CD4-positive, alpha-beta T cell treated with Interleukin-2 at 100 ng/mL for 4 hours (primary cell): ENCODE measurements at places on chromosomes 1 and 21.

GRCh38 chr1:162649583-162649982 is 17.3 kb downstream of the DDR2 start:
- no peak for DNase-seq

DNA sequence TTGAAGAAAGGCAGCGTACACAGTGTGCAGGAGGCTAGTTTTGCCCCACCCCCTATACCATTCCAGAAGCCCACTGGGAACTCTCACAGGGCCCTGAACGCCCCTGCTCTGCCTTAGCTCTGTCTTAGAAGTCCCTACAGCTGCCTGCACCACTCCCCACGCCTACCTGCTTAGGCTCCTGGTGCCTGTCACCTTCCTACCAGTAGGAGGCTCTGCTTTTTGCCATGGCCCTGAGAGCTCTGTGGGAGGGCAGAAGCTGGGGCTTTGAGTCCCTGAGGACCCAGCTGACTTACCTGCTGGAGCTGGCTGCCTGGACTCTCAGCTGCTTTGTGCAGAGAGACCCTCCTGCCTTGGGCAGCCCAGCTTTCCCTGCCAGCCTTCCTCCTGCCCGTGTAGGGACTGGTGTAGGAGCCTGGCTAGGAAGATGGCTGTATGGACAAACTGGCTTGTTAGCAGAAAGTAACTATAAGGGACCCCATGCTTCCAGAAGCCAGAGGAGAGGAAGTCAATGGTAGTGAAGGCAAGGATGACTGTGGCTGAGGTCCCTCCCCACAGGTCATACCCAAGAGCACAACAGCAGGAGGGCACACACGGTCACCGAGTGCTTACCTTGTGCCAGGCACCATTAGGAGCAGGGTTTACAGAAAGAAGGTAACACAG is 9.8 kb upstream of the CELSR2 start:
- DNase-seq = peak; percentile 20

GRCh38 chr1:193584731-193585239 is 398.4 kb upstream of the B3GALT2 start:
- DNase-seq = no peak

DNA sequence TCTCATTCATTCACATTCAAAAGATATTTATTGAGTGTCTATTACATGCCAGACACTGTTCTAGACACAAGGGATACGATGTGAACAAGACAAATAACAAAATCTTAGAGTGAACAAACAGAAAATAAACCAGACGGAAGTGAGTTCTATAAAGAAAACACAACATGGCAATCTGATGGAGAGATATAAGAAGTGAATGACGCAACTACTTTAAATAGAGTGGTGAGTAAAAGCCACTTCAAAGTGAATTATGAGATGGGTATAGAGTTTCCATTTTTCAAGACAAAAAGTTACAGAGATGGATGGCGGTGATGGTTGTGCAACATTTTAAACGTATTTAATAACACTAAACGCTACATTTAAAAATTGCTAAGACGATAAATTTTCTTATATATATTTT is 75.4 kb downstream of the CEP170 start:
- DNase-seq = no peak

- DNase-seq = no peak
Measured at GRCh38 chr21:45320261-45321025, 32.7 kb upstream of the POFUT2 start.

GRCh38 chr1:207987164-207987563 is 76.2 kb upstream of the CD34 start:
- DNase-seq = no peak

GRCh38 chr21:44778499-44778911 is 23.1 kb downstream of the UBE2G2 start:
- no peak for DNase-seq

DNA sequence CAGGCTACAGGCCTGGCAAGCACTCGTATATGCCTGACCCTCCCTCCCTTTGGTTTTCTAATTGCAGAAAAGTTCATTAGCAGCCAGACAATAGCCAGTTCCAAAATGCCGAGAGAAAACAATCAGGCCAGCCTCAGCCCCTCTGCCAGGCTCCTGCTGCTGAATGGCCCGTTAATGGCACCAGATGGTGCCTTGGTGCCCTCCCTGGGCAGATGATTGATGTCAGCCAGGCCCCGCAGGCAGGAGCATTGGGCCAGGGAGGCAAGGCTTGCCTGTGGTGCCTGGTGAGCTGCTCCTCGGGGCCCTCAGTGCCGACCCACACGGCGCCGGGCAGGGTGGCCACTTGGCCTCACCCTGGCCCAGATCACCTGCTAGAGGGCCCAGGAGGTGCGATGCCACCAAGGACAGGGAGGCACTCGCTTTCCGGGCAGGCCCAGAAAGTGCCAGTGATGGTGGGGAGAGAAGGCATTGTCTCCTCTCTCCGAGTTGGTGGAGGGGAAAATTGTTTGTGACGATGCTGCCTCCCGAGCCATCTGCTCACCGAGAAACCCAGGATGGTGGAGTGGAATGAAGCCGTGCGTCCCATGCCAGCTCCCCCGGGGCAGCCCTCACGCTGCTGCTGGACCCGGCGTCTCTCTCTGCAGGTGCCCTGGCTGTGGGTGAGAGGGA is 28.1 kb downstream of the QSOX1 start:
- DNase-seq = no peak

GRCh38 chr1:160168016-160168415 is 16.6 kb downstream of the ATP1A4 start:
- DNase-seq = no peak

DNA sequence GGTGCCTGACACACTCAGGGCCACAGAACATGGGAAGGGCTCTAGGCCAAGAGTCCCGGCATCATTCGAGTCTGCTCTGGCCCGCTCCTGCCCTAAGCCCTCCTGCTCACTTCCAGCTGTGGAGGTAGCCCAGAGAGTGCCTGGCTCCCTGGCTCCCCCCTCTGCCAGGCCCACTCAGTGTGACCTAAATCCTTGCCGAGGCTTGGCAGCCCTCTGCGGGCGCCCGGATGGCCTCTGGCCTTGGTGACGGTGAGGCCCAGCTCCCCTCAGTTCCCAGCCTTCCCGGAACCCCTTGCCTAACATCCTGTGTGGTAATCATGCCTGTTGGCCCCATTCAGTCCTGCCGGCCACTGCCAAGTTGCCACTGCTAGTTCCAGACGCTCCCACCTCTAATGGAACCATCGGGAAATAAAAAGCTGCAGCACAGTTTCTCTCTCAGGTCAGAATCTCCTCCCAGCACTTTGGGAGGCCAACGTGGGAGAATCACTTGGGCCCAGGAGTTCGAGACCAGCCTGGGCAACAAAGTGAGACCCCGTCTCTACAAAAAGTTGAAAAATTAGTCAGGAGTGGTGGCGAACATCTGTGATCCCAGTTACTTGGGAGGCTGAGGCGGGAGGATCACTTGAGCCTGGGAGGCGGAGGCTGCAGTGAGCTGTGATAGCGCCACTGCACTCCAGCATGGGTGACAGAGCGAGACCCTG is 1.2 kb upstream of the H6PD start:
- no peak for DNase-seq

- DNase-seq = no peak
Measured at GRCh38 chr1:67952071-67952470, 98.4 kb downstream of the DIRAS3 start.

DNA sequence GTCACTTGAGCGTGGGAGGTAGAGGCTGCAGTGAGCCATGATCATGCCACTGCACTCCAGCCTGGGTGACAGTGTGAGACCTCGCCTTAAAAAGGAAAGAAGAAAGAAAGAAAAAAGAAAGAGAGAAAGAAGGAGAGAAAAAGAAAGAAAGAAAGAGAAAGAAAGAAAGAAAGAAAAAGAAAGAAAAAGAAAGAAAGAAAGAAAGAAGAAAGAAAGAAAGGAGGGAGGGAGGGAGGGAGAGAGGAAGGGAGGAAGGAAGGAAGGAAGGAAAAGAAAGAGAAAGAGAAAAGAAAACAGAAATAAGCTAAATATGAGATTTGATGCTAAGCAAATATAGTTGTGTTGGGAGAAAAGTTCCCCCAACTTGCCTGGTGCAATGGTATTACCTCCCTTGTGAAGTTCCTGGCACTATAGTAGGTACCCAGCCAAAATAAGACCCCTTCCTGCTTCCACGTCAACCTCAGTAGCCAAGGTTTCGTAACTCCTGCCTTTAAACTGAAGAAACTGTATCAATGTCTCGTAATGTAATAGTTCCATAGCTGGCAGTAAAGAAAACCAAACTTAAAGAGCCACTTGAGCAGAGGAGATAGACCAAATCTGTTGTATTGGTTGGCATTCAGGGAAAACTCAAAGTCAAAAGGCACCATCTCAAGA is 88.1 kb upstream of the HNRNPU start:
- DNase-seq = no peak

DNA sequence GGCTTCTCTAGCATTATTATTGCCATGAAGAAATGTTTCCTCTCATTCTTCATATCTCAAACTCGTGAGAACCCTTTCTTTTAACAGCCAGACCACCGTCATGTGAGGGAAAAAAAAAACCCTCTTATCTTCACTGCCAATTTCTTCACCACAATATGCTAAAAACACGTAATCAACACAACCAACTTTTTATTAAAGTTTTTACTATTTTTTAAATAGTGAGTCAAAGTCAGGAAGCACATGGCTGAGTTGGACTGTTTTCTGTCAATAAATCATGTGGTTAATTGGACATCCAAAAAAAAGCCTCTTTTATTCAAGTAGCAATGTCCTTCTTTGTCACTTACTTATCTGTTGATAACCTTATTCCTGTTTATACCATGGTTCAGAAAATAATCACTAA is 55.9 kb upstream of the SAMD13 start:
- no peak for DNase-seq

DNA sequence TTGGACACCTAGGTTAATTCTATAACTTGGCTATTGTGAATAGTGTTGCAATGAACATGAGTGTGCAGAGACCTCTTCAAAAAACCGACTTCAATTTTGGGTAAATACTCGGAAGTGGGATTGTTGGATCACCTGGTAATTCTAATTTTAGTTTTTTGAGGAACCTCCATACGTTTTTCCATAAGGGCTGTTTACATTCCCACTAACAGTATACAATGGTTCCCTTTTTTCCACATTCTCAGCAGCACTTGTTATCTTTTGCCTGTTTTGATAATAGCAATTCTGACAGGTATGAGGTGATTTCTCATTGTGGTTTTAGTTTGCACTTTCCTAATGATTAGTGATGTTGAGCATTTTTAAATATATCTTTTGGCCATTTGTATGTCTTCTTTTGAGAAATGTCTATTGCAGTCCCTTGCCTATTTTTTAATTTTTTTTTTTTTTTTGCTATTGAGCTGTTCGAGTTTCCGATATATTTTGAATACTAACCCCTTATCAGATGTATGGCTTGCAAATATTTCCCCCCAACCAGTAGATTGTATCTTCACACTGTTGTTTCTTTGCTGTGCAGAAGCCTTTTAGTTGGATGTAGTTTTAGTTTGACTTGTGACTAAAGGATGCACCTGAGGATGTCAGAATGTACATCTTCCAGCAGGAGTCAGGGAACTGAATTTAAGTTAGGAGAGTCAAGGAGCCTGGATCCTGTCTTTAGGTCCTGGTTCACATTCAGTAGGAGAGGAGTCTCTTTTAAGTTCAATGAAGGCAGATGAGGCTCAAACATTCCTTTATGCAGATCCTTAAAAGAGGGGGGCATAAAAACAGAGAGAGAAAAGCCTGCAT is 120.0 kb downstream of the S1PR1 start:
- DNase-seq = no peak

GRCh38 chr1:204544321-204544720 is 28.1 kb downstream of the MDM4 start:
- peak; percentile 71 for DNase-seq

DNA sequence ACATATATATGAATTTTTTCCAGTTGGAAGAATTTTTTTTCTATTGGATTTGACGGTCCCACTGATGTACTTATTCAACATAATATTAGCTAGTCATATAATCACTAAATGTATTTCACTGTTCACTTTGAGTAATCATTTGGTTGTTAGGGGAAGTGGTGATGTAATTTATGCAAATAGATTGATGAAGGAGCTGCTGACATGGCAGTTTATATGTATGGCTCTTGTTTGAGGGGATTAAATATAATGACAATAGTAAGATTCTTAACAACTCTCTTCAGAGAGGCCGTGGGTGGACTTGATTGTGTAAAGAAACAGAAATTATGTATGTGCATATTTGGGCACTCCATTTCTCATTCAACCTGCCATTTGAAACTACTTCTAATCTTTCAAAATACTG is 653.6 kb upstream of the ADGRL4 start:
- no peak for DNase-seq

DNA sequence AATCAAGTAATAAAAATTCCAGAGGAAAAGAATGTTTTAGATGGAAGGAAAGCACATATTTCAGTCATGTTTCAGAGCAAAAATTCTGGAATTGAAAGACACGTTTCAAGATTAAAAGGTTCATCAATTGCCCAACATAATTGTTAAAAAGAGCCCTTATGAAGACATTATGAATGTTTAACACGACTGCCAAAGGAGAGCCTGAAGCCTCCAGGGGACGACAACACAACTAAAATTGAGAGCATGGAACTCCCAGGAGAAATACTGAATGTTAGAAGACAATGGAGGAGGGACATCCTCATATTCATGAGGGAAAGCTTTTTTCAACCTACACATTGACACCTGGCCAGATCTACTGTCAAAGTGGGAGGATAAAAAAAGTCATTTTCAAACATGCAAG is 16.0 kb downstream of the OR2T11 start:
- peak; percentile 47 for DNase-seq

- no peak for DNase-seq
Measured at GRCh38 chr1:64608005-64608650, 136.7 kb upstream of the RAVER2 start.

- no peak for DNase-seq
Measured at GRCh38 chr1:204294357-204294756, 65.4 kb downstream of the PLEKHA6 start.

- no peak for DNase-seq
Measured at GRCh38 chr1:86641318-86641717, 63.1 kb upstream of the SH3GLB1 start.

GRCh38 chr1:240295811-240296210 is 204.1 kb downstream of the FMN2 start:
- DNase-seq = no peak

DNA sequence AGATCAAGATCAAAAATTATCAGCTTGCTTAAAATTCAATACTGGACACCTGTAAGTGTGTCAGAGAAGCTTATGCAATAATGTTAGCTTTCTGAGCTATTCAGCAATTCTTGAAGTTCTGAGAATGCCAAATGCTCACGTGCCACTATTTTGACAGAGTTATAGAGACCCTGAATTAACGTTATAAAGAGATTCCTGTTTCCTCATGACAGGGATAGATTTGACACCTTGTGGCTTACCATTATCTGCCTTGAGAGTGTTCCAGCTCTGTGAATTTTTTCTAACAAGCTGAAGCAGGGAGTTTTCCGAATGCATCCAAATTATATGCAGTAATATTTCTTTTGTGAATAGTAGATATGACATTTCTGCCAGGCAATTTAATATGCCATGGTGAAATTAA is 781.6 kb downstream of the ADGRL2 start:
- no peak for DNase-seq

DNA sequence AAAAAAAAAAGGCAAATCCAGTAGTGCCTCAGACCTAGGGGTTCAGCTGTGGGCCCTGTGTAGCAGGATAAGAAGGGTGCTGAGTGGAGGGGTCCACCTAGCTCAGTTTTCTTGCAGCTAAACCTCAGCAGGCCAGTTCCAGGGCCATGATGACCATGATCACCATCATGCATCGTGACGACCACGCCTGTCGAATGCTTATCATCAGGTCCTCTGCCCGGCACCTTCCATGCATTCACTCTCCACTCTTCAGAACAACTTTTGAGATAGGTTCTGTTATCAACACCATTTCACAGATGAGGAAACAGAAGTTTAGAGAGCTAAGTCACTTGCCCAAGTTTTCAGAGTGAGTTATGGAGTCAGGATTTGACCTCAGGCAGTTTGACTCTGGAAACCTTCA is 54.9 kb downstream of the ACBD3 start:
- no peak for DNase-seq
